NCI-H187 (cell line): ENCODE measurements at places on chromosomes 1 and 21.
A peak's percentile ranks its signal among the peaks of the same experiment; 100 is the strongest.

DNA sequence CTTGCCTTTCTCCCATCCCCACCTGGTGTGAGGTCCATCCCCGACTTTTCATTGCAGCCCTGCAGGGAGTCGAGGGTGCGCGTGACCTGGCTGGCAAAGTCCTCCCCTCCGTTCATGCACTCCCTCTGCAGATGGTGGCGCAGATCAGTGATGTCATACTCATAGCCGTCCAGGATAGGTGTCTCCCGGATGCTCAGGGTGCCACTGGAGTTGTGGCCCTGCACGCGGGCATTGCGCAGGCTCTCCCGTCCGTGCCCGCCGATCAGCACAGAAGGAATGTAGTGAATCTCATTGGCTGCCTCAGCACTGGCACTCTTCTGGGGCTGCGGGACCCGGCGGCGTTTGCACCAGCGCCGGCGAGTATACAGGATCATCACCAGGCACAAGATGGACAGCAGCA lies 132.1 kb downstream of the ASTN1 start:
- no peak for DNase-seq

DNA sequence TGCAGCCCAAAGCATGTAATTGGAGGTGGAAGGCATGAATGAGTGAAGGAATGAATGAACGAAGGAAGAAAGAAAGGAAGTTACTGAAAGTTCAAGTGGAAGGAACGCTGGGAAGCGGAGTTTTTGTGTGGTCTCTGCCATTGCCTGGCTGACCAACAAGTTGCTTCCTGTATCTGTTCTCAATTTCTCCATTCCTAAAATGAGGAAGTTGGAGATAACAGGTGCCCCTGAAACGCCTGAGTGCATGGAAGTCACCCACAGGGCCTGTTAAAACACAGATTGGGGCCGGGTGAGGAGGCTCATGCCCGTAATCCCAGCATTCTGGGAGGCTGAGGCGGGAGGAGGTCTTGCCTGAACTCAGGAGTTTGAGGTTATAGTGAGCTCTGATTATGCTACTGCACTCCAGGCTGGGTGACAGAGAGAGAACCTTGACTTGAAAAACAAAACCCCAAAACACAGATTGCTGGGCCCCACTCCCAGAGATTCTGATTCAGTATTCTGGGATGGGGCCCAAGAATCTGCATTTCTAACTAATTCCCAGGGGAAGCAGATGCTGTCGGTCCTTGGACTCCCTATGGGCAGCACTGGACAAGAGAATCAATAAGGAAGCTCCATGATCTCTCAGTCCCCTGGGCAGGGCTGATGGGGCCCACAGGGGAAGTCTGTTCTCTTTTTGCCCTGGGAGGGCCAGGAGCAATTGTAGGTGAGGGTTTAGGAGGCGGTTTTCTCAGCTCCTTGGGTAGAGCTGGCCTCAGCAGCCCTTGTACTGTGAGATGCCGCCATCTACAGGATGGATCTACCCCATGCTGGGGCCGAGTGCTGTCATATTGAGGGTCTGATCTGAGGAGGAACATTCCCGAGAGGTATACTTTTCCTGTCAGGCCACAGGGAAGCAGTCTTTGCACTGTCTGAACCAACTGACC lies 3.3 kb upstream of the CNR2 start:
- no peak for DNase-seq

DNA sequence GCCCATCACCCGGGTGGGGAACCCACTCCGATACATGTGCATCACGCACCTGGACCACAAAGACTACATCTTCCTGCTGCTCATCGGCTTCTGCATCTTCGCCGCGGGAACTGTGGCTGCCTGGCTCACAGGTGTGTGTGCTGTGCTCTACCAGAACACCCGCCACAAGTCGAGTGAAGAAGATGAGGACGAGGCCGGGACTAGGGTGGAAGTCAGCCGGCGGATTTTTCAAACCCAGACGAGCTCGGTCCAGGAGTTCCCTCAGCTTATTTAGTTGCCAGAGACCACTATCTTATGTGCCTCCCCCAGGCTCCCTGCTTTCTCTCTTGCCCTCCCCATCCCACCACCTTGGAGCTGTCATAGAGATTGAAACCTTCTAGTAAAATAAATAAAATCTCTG lies 19.8 kb downstream of the LRRC52 start:
- no peak for DNase-seq

DNA sequence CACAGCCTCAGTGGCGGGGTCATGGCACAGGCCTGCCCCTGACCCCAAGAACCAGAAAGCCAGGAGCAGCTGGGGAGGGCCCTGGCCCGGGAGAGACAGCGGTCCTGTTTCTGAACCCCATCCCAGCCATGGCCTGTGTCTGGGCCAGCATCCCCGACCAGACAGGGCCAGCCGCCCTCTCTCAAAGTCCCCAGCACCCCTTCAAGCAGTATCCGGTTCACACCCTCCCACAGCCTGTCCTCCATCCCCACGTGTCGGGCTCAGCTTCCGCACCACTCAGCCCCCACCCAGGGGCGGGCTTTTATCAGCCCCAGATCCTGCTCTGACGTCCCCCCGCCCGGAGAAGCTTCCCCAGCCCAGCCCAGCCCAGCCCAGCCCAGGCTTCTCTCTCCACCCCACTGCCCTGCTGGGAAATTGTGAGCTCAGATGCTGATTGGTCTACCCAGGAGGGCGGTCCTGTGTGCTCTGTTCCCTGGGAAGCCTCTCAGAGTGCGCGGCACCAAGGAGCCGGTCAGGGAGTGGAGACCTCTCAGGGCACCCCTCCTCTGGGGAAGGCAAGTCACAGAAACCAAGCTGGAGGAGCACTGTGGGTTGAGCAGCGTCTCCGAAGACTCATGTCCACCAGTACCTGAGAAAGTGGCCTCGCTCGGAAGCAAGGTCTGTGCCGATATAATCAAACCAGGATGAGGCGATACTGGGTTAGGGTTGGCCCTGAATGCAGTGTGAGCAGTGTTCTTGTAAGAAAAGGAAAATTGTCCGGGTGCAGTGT lies 4.7 kb upstream of the FAAP20 start:
- DNase-seq, result peak; percentile 22

- no peak for DNase-seq
Observed at GRCh38 chr1:197814306-197814705, 39.0 kb upstream of the DENND1B start.

GRCh38 chr1:109776206-109776835 lies 12.6 kb upstream of the EPS8L3 start:
- DNase-seq, result no peak

DNA sequence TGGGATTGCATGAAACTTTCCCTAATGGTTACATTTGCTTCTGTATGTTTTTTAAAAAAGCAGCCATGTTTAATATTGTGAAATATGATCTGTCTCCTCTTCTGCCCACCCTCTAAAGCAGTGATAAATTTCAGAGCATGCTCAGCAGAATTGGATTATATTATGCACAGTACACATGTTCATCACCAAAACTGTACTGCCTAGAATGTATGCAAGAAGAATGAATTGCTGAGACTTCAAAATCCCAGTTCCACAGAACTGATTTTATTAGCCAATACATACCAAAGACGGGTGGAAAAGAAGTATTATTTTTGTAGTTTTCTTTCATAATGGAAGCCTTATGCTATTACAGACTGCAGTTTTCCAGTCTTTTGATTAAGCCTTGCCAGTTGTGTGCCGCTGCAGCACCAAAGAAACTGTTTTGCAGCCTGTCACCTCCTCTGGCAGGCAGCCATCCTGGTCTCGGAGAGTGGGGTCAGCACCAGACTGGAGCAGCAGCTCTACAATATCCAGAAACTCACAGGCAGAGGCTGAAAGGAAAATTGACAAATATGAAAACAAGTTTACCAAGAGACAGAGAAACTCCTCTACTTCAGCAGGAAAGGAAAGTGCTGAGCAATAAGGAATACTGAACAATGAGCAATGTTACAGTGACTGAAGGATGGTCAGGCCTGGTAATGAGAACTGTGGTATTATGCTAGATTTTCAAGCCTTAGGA lies 58.1 kb downstream of the LHX4 start:
- DNase-seq, result no peak

DNA sequence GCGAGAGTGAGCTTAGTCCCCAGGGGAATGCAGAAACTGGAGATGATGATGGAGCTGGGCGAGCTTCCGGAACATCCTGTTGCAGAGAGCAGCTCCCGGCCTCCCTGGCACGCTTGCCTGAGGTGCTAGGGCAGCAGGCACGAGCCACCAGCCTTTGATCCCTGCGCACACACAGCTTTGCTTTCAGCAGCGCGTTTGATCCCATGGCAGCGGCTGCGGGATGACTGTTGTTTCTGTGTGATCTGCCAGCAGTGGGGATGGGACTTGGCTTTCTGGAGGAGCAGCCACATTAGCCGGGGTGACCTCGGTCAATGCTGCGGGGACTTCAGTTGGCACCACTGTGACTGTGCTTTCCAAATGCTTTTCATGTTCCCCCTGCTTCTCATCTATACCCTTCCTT lies 193.2 kb downstream of the KAZN start:
- no peak for DNase-seq

- DNase-seq, result no peak
Observed at GRCh38 chr1:190439447-190439846, 38.2 kb downstream of the BRINP3 start.

GRCh38 chr1:59013276-59013927 lies 229.6 kb upstream of the JUN start:
- no peak for DNase-seq

- DNase-seq, result no peak
Observed at GRCh38 chr1:14083706-14084105, 383.7 kb downstream of the PRDM2 start.

DNA sequence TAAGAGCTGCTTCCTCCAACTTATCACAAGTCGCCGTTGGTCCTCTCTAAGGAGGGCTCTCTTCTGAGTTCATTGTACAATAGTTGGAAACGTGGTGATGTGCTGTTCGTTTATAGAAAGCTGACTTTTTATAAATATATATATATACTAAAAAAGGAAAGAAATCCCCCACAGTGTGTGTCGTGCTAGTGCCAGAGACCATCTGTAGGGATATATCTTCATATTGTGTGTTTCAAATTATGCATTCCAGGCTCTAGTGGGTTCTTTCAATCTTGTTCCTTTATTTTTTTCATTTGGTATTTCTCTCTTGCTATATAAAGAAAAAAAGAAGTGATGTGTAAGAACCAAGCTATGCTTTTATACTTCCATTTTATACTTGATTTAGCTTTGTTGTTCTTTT lies 111.8 kb downstream of the TAS1R2 start:
- no peak for DNase-seq

- DNase-seq, result no peak
Observed at GRCh38 chr1:244242446-244242845, 191.4 kb downstream of the ZBTB18 start.

GRCh38 chr1:4848431-4848830 lies 194.0 kb downstream of the AJAP1 start:
- DNase-seq, result no peak

DNA sequence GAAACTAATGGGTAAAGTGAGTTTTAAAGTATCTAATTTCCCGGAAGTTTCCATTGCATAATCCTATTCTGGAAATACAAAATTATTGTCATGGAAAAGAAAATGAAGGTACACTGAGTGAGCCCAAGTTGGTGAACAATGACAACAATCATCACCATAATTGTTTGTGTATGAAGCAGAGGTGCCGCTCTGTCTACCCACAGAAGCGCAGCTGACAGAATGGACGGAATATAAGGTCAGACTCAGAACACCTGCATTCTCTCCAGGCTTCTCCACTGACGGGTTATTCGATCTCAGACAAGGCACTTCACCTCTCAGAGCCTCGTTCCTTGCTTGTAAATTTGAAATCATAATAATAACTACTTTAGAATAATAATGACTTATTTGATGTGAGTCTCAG lies 99.1 kb upstream of the NGF start:
- peak; percentile 58 for DNase-seq

GRCh38 chr1:204971517-204972336 lies 71.3 kb upstream of the CNTN2 start:
- no peak for DNase-seq

- DNase-seq, result no peak
Observed at GRCh38 chr1:8554956-8555534, 237.1 kb downstream of the SLC45A1 start.

DNA sequence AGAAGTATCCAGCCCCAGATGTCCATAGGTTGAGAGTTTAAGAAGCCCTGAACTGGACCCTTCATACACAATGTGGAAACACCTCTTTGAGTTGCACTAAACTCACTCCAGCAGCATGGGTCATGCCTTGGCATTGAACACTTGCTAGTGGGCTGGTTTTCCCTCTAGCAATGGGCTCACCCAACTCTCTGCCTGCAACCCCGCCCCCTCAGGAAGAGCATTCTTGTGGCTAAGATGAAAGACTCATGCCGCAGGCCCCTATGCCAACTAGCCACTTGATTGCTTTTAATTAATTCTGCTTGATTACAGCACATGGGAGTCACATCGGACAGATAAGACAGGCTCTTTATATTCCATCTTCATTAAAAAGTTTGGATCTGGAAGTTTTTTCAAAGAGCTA lies 136.5 kb upstream of the GJB5 start:
- no peak for DNase-seq

GRCh38 chr1:162316187-162316586 lies 60.5 kb downstream of the SPATA46 start:
- no peak for DNase-seq

DNA sequence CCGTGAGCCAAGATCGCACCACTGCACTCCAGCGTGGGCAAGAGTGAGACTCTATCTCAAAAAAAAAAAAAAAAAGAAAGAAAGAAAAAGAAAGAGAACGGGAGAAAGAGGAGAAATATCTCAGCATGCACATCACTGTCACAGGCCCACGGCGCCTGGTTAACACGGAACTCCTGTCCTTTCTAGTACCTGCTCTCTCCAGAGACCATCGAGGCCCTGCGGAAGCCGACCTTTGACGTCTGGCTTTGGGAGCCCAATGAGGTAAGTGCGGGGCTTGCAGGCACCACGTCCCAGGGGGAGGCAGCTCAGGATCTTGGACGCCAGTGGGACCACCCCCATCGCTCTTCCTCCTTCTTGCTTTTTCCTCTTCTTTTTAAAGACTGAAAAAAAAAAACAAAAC lies 100.4 kb downstream of the PDE9A start:
- no peak for DNase-seq

DNA sequence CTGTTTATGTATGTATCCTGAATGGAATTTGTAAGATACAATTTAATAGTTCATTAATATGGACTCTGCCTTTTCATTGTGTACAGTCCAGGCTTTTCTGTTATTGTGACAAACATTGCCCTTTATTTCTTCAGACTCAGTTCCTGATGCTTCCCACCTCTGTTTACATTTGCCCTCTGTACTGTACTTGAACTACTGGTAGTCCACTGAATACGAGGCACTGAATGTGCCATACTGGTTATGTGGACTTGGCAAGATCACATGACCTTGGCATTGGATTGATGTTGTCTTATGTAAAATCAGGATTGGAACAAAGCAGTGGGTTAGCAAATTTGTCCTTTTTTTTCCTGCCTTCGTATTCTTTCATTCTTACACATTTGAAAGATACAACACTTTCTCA lies 27.8 kb downstream of the RALGPS2 start:
- no peak for DNase-seq

DNA sequence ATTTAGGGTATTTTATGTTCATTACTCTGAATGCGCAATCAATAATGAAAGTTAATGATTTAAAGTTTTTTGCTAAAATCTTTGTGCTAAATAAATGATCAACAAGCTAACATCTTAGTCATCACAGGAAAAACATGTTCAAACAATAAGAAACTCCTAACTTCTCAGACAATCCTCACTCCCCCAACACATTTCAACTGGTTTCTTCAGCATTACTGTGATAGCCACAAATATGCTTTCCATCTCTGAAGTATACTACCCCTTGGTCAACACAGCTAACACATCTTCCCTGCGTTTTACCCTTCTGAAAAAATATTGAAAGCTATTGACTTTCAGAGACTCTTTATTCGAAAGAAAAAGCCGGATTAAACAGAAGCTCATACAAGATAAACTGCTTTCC lies 85.8 kb downstream of the ZNF644 start:
- DNase-seq, result no peak
